Heart right ventricle (tissue), 16 donors: ENCODE measurements at places on chromosomes 3 and 15. TPM values are rescaled to one million over a fixed set of nuclear protein-coding genes. Genes with fewer than 3 reads are reported as not detected.

Gene LNP1
- total RNA-seq = 4.3 TPM

Gene SOX14
- total RNA-seq = not detected

Gene CNTN3
- 2.8 TPM for total RNA-seq

Gene WNT7A
- total RNA-seq = not detected

Gene TFRC
- 61.9 TPM for total RNA-seq

Gene CLSTN2
- total RNA-seq = 2.8 TPM

Gene KIF7
- 2.6 TPM for total RNA-seq

Gene ROBO1
- total RNA-seq = 6.2 TPM

Gene GOLGA8J
- not detected for total RNA-seq

Gene ACTC1
- total RNA-seq = 12,698 TPM

Gene CPEB1
- 1.3 TPM for total RNA-seq

Gene C2CD4B
- 1.6 TPM for total RNA-seq

Gene CHL1
- 28.8 TPM for total RNA-seq

Gene FOXL2NB
- not detected for total RNA-seq

Gene CHRNA7
- total RNA-seq = 0.44 TPM

Gene KNL1
- total RNA-seq = 2.6 TPM

Gene FEZF2
- not detected for total RNA-seq

Gene CPNE4
- total RNA-seq = 38.5 TPM

Gene CFAP161
- total RNA-seq = 1.1 TPM

Gene HCLS1
- total RNA-seq = 40.7 TPM

Gene SEMA6D
- total RNA-seq = 14.2 TPM

GRCh38 chr3:99765042-99765942, 52.4 kb upstream of the CMSS1 start:
- no peak for DNase-seq
- no peaks in the 10 kb centered on the region for H3K27me3 ChIP-seq
- H3K36me3 ChIP-seq = no peaks in the 10 kb centered on the region
- H3K27ac ChIP-seq = no peak overlapping the region
- H3K4me3 ChIP-seq = no peak overlapping the region

GRCh38 chr3:10888518-10889090, 72.6 kb downstream of the SLC6A11 start:
- H3K27ac ChIP-seq = no peak overlapping the region
- H3K36me3 ChIP-seq = no peaks in the 10 kb centered on the region
- H3K4me1 ChIP-seq = no peaks in the 10 kb centered on the region
- H3K27me3 ChIP-seq = peaks cover 24% of the 10 kb centered on the region

DNA sequence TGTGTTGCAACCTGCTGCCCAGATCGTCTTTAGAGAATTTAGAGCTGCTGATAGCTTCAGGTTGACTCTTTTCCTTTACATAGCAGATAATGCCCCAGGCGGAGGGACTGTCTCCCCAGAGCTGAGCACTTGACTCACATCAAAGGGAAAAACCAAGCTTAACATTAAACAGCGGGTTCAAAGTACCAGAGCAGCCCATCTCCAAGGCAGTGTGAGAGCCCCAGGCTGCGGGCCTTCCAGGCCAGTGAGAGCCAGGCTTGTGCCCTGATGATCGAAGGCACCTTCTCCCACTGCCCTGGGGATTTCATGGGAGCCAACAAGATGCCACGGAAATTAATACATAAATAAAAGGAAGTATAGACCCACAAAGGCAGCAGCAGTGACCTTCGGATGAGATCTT, 275.6 kb downstream of the XXYLT1 start:
- no peaks in the 10 kb centered on the region for H3K27me3 ChIP-seq
- no peaks in the 10 kb centered on the region for H3K36me3 ChIP-seq
- H3K4me1 ChIP-seq = no peaks in the 10 kb centered on the region

DNA sequence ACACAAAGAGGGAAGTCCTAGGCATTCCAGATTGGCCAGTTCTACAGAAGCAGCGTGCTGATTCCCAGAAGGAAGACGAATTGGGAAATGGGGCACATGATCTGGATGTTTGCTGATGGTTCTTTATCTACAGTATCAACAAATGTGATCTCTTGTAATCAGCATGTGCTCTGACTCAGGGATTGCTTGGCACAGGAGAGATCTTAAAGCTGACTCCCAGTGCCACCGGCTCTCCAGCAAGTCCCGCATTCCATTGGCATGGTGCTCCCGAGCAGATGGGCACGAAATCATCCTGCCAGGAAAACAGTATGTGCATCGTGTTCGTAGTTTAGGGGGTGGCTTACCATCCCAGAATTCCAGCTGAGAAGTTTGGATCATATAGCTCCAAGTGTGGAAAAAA, 259.9 kb upstream of the NR2F2 start:
- H3K36me3 ChIP-seq = no peaks in the 10 kb centered on the region
- no peak for DNase-seq
- no peaks in the 10 kb centered on the region for H3K4me1 ChIP-seq
- H3K27ac ChIP-seq = no peak overlapping the region

DNA sequence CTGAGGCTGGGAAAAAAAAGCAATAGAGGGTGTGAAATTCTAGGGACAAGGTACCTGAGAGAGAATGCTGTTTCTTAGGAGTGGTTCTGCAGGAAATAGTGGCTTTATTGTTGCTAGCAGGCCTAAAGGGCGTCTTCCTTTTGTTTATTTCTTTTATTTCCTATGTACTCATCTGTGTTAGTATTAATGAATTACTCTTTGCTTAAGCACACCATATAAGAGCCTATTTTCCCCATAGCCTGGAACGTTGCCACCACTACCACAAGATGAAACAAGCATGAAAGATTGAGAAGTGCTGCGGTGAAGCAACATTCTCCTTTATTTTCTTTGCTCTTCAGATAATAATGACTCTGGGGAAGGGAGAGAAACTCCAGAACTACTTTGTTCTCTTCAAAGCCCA, 21.3 kb upstream of the GOLIM4 start:
- DNase-seq = no peak
- no peak overlapping the region for H3K4me3 ChIP-seq
- H3K27me3 ChIP-seq = no peaks in the 10 kb centered on the region

- no peak overlapping the region for H3K4me3 ChIP-seq
- H3K36me3 ChIP-seq = no peaks in the 10 kb centered on the region
- H3K4me1 ChIP-seq = no peaks in the 10 kb centered on the region
- no peak overlapping the region for H3K27ac ChIP-seq
- no peak for DNase-seq
Measured at GRCh38 chr3:101925564-101925963, 76.2 kb downstream of the NFKBIZ start.

DNA sequence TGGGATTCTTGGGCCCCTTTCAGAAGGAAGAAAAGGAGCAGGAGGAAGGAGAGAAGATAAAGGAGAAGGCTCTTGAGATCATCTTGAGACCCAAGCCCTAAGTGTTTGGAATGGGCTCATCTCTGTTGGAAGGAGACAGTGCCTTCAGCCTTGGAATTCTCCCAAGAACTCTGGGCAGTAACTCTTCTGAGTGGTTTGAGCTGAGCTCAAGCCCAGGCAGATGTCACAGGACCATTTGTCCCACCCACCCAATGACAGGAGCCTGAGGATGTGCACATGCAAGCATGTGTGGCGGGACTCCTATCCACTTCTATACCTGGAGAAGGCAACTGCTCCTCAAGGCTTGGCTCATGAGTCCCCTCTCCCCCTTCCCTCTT, 14.6 kb upstream of the TMEM40 start:
- no peak for DNase-seq
- no peaks in the 10 kb centered on the region for H3K36me3 ChIP-seq
- H3K4me3 ChIP-seq = no peak overlapping the region
- H3K27me3 ChIP-seq = no peaks in the 10 kb centered on the region

DNA sequence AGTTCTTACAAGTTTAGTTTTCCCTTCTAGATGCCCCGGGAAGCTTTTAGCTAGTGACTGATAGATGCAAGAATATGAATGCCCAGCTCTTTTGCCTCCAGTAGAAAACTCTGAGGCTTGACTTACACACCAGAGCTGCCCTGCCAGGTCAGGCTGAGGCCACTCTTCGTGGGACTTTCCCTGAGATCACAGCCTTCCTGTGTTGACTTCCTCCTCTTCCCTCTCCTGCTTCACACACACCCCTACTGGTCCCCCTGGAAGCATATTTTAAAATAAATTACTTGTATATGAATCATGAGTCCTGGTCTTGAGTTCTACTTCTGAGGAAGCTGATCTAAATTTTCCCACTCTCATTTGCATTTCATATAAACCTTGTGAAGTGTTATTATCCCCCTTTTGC, 413.7 kb downstream of the PDCD6IP start:
- DNase-seq = no peak
- no peaks in the 10 kb centered on the region for H3K27me3 ChIP-seq
- peaks cover 17% of the 10 kb centered on the region for H3K4me1 ChIP-seq
- H3K27ac ChIP-seq = no peak overlapping the region

GRCh38 chr3:174068035-174068434, 670.5 kb downstream of the NLGN1 start:
- no peak overlapping the region for H3K27ac ChIP-seq
- no peak overlapping the region for H3K4me3 ChIP-seq
- no peak for DNase-seq
- no peaks in the 10 kb centered on the region for H3K36me3 ChIP-seq
- no peaks in the 10 kb centered on the region for H3K27me3 ChIP-seq
- H3K4me1 ChIP-seq = no peaks in the 10 kb centered on the region

GRCh38 chr3:111902534-111902933, 43.5 kb downstream of the PHLDB2 start:
- H3K36me3 ChIP-seq = no peaks in the 10 kb centered on the region
- H3K27ac ChIP-seq = no peak overlapping the region
- peaks cover 39% of the 10 kb centered on the region for H3K4me1 ChIP-seq
- H3K27me3 ChIP-seq = no peaks in the 10 kb centered on the region
- DNase-seq = no peak
- H3K4me3 ChIP-seq = no peak overlapping the region

- H3K27me3 ChIP-seq = no peaks in the 10 kb centered on the region
- no peak overlapping the region for H3K4me3 ChIP-seq
- peaks cover 14% of the 10 kb centered on the region for H3K4me1 ChIP-seq
- H3K27ac ChIP-seq = no peak overlapping the region
Measured at GRCh38 chr15:58463815-58464650, 32.2 kb downstream of the LIPC start.

DNA sequence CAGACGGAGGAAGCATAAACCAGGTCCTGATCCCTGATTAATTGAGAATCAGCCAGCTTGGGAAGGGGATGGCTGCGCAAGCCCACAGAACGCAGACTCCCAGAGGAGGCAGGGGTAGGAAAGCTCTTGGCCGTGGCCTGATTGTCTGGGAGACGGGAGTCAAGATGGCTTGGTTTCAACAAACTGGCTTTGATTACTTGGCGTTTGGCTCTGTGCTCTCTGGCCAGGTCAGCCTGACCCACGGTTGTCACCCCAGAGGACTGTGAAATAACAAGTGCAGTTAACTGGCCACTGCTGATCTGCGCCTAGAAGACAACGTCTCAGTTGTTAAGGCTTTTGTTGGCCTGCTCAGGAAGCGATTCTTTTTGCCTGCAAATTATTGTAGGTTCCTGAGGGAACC, 387.0 kb upstream of the PROK2 start:
- no peak overlapping the region for H3K4me3 ChIP-seq
- peaks cover 21% of the 10 kb centered on the region for H3K4me1 ChIP-seq
- DNase-seq = peak; percentile 36
- H3K27ac ChIP-seq = peak overlapping the region; percentile 35

GRCh38 chr15:72766025-72766424, 17.5 kb downstream of the ADPGK start:
- no peaks in the 10 kb centered on the region for H3K36me3 ChIP-seq
- H3K27ac ChIP-seq = no peak overlapping the region
- no peak for DNase-seq
- no peak overlapping the region for H3K4me3 ChIP-seq
- no peaks in the 10 kb centered on the region for H3K27me3 ChIP-seq

GRCh38 chr15:76108021-76108723, 48.4 kb downstream of the TMEM266 start:
- no peaks in the 10 kb centered on the region for H3K36me3 ChIP-seq
- DNase-seq = peak; percentile 41
- no peak overlapping the region for H3K27ac ChIP-seq
- H3K27me3 ChIP-seq = no peaks in the 10 kb centered on the region
- H3K4me1 ChIP-seq = no peaks in the 10 kb centered on the region
- H3K4me3 ChIP-seq = no peak overlapping the region

GRCh38 chr15:72166716-72167417, 30.7 kb downstream of the GRAMD2A start:
- H3K4me3 ChIP-seq = no peak overlapping the region
- H3K27me3 ChIP-seq = no peaks in the 10 kb centered on the region
- no peaks in the 10 kb centered on the region for H3K36me3 ChIP-seq
- H3K27ac ChIP-seq = no peak overlapping the region

DNA sequence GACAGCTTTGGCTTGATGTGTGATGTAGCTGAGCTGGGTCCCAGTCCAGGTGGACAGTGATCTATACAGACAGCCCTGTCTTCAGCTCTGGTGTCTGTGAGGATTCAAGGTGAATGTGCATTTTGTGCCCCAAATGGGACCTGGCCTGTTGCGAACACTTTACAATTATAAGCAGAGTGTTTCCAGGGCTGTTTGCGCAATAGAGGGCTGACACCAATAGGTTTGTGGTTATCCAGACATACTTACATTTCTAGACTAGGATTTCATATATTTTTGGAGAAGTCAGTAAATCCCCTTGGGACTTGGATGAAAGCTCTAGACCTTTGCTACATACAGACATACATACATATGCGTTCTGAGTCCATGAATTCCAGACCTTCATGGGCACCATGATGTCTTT, 4.2 kb upstream of the TATDN2 start:
- no peak overlapping the region for H3K4me3 ChIP-seq
- DNase-seq = no peak
- peaks cover 8% of the 10 kb centered on the region for H3K4me1 ChIP-seq
- H3K36me3 ChIP-seq = no peaks in the 10 kb centered on the region
- H3K27me3 ChIP-seq = no peaks in the 10 kb centered on the region
- no peak overlapping the region for H3K27ac ChIP-seq

- H3K27ac ChIP-seq = no peak overlapping the region
- H3K4me3 ChIP-seq = no peak overlapping the region
- no peaks in the 10 kb centered on the region for H3K36me3 ChIP-seq
- no peaks in the 10 kb centered on the region for H3K27me3 ChIP-seq
Measured at GRCh38 chr3:139394116-139394515, 4.7 kb upstream of the COPB2 start.

DNA sequence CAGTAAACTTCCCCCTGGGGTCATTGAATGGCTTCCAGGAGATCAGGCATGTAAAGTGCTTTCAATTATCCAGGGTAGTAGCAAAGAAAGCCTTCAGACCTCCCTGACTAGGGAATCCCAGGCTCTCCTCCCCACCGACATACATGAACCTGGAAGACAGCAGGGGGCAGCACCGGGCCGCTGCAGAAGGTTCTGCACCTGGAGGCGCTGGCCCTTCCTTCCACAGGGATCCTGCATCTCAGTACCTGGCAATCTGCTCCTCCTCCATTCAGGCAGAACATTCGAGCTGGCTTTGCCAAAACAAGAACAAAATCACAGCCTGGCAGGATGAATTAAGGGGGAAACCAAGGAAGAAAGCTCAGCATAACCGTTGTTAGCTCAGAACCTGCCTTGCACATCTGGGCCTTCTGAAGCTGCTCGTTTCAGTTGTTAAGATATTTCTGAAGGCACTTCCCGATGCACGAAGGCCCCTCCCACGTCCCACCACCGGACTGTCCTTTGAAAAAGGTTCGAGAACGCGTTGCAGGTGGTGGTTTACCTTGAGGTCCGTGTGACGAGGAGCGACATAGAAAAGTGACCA, 237.7 kb downstream of the SLCO3A1 start:
- H3K27ac ChIP-seq = no peak overlapping the region
- H3K36me3 ChIP-seq = no peaks in the 10 kb centered on the region
- no peaks in the 10 kb centered on the region for H3K27me3 ChIP-seq
- H3K4me1 ChIP-seq = peaks cover 30% of the 10 kb centered on the region

GRCh38 chr15:37038716-37039106, 61.6 kb downstream of the MEIS2 start:
- H3K27ac ChIP-seq = no peak overlapping the region
- no peaks in the 10 kb centered on the region for H3K27me3 ChIP-seq
- DNase-seq = no peak

- H3K27ac ChIP-seq = no peak overlapping the region
- peaks cover 18% of the 10 kb centered on the region for H3K4me1 ChIP-seq
- H3K4me3 ChIP-seq = no peak overlapping the region
Measured at GRCh38 chr3:161314836-161315395, 56.4 kb downstream of the SPTSSB start.
